ENCODE measurements at places on chromosomes 4 and X. TPM values are rescaled to one million over a fixed set of nuclear protein-coding genes. Genes with fewer than 3 reads are reported as not detected.

DNA sequence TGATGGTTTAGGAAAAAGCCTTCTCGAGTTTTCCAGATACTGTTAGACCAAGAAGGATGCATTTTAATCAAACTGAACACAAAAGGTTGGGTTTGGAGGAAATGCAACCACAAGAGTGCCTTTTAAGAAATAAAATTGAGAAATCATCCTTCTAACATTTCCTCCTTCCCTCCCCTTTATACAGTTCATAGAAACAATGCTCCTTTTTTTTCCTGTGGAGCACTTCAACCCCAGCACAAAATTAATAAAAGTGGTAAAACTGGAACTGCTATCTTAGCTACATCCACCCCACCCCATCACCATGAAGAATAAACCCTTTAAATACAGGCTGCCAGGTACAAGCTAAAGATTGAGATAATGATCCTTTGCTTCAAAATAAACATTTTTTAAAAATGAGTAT is 211.1 kb downstream of the RELL1 start:
- H3K27ac ChIP-seq, result no peak overlapping the region
- no peaks in the 10 kb centered on the region for H3K4me1 ChIP-seq
- H3K27me3 ChIP-seq, result no peaks in the 10 kb centered on the region
- no peak overlapping the region for H3K4me3 ChIP-seq
- DNase-seq, result no peak

HAUS3 gene
- 12.1 TPM for total RNA-seq

- peak; percentile 31 for DNase-seq
- H3K4me1 ChIP-seq, result no peaks in the 10 kb centered on the region
- H3K4me3 ChIP-seq, result no peak overlapping the region
- no peaks in the 10 kb centered on the region for H3K27me3 ChIP-seq
- no peak overlapping the region for H3K27ac ChIP-seq
- H3K36me3 ChIP-seq, result no peaks in the 10 kb centered on the region
Measured at GRCh38 chr4:5399790-5400421, 308.5 kb downstream of the EVC2 start.

DNA sequence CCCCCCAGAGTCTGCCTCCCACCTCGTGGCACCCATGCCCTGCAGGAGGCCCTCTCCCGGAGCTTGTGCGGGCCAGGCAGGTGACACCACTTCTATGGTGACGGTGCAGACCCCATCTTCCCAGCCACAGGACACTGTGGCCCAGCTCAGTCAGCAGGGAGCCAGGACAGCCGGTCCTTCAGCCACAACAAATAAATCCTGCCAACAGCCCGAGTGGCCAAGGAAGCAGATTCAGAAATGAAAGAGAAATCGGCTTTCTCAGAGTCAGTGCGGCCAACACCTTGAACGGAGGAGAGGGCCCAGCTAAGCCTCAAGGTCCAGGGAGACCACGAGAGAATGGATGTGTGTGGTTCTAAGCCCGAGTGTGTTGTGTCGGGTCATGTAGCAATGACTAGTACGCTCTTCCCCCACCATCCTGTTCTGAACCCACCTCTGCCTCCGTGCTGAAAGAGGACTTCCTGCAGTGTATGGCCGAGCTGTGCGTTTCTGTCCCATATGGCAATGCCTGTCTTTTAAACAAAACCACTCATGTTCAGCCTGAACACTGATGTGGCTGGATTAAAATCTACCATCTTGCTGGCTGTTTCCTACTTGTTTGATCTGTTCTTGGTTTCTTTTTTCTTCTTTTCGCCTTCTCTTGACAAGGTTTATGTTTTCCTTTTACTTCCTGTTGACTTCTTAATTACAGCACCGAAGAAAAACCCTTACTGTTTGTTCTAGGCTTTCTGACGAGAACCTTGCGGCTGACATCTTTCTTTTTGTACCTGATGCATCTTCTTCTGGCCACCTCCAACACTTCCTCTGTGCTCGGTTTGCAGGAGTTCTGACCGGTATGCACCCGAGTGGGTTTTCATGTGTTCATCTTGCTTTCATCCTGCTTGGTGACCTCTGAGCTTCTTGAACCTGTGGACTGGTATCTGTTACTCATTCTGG is 53.1 kb downstream of the GAK start:
- no peaks in the 10 kb centered on the region for H3K27me3 ChIP-seq
- DNase-seq, result no peak
- peaks cover 12% of the 10 kb centered on the region for H3K36me3 ChIP-seq
- H3K4me1 ChIP-seq, result peaks cover 4% of the 10 kb centered on the region
- H3K27ac ChIP-seq, result no peak overlapping the region
- no peak overlapping the region for H3K4me3 ChIP-seq

- DNase-seq, result peak; percentile 57
- no peaks in the 10 kb centered on the region for H3K36me3 ChIP-seq
- no peak overlapping the region for H3K4me3 ChIP-seq
- H3K27ac ChIP-seq, result no peak overlapping the region
- H3K27me3 ChIP-seq, result no peaks in the 10 kb centered on the region
Measured at GRCh38 chr4:126238013-126238412, 923.3 kb downstream of the FAT4 start.

YY2 gene
- 2.3 TPM for total RNA-seq

GRCh38 chr4:156692016-156692415 is 279.6 kb downstream of the PDGFC start:
- no peaks in the 10 kb centered on the region for H3K27me3 ChIP-seq
- DNase-seq, result no peak
- H3K4me1 ChIP-seq, result no peaks in the 10 kb centered on the region
- no peaks in the 10 kb centered on the region for H3K36me3 ChIP-seq
- no peak overlapping the region for H3K4me3 ChIP-seq

GRCh38 chr4:21744046-21744445 is 204.5 kb downstream of the KCNIP4 start:
- no peaks in the 10 kb centered on the region for H3K27me3 ChIP-seq
- H3K36me3 ChIP-seq, result no peaks in the 10 kb centered on the region
- no peak overlapping the region for H3K4me3 ChIP-seq
- no peak for DNase-seq

- peak; percentile 95 for DNase-seq
- H3K27me3 ChIP-seq, result no peaks in the 10 kb centered on the region
- peak within 1 kb of the TSS; percentile 89 for H3K4me3 ChIP-seq
- no peaks in the 10 kb centered on the region for H3K36me3 ChIP-seq
- no peaks in the 10 kb centered on the region for H3K4me1 ChIP-seq
Measured at GRCh38 chrX:120468825-120469525, at the start of gene LAMP2. TSS of gene LAMP2 (minus strand) at chrX:120469296. CDS start at chrX:120469169, 127 bp downstream.

TDO2 gene
- total RNA-seq, result 1.3 TPM

FGG gene
- total RNA-seq, result 2.8 TPM

DNA sequence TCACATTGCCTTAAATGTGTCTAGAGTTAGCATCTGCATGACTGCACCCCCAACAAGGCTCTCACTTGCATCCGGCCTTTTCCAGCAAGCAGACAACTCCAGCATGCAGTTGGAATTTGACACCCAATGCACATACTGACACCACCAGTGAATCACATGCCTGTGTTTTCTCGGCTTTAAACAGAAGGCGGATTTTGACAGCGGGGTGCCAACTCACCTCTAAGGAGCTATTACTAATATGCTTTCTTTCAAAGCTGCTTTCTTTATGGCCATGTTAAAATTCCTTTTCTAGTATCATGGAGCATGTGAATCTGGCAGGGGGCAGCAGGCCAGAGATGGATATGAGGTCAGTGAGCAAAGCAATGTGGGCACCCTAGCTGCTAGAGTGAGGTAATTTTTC is 78.0 kb upstream of the CLNK start:
- no peaks in the 10 kb centered on the region for H3K4me1 ChIP-seq
- no peaks in the 10 kb centered on the region for H3K27me3 ChIP-seq
- H3K27ac ChIP-seq, result no peak overlapping the region
- no peaks in the 10 kb centered on the region for H3K36me3 ChIP-seq
- DNase-seq, result peak; percentile 80
- no peak overlapping the region for H3K4me3 ChIP-seq

GAB3 gene
- 6.4 TPM for total RNA-seq

- H3K27me3 ChIP-seq, result no peaks in the 10 kb centered on the region
- no peaks in the 10 kb centered on the region for H3K36me3 ChIP-seq
- peak overlapping the region; percentile 69 for H3K27ac ChIP-seq
- DNase-seq, result peak; percentile 77
- H3K4me3 ChIP-seq, result no peak overlapping the region
Measured at GRCh38 chrX:72003811-72004750, 93.4 kb downstream of the NHSL2 start.

Measured in kidney (tissue), 22 donors.